ENCODE measurements at places on chromosomes 2 and 18. TPM values are rescaled to one million over a fixed set of nuclear protein-coding genes. Genes with fewer than 3 reads are reported as not detected.

GRCh38 chr2:160165996-160166395 is 34.1 kb downstream of the ITGB6 start:
- peak; percentile 73 for DNase-seq

EIF2AK3 gene
- 10.7 TPM for total RNA-seq

- DNase-seq = no peak
Observed at GRCh38 chr2:207933396-207934065, 91.8 kb downstream of the PLEKHM3 start.

UGT1A6 gene
- total RNA-seq = 2.0 TPM

DNA sequence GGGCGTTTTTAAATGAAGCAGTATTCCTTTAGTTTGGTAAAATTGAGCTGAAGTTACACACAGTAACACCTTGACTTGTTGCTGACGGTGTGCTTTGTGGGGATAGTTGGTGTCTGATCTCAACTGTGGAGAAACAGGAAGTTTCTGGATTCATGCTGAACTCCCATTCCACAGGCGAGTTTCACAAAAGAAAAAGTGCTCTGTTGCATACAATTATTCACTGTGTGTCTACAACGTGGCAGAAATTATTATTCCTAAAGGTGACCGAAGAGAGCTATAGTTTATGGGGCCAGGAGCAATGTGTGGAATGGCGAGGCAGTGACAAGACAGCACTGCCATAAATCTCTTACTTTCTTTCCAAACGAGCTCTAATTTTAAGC is 463 bp upstream of the CABYR start:
- no peak for DNase-seq

GRCh38 chr2:4029081-4029480 is 325.7 kb downstream of the DCDC2C start:
- no peak for DNase-seq

DNA sequence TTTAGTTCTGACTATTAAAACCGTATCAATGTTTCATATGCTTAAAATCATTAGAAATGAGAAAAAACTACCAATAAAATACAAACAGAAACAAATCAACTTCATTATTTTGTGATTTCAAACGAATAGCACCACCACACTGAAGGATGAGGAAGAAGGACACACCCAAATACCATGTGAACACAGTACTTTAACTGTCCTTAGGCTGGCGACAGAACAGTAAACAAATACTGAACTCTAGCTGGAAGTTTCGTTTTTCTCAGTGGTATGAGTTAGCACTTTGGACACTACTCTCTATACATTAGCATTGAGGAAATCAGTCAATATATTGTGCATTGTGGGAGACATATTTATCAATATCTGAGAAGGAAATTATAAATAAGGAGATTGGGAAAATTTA is 202.4 kb upstream of the AGAP1 start:
- peak; percentile 25 for DNase-seq

DNA sequence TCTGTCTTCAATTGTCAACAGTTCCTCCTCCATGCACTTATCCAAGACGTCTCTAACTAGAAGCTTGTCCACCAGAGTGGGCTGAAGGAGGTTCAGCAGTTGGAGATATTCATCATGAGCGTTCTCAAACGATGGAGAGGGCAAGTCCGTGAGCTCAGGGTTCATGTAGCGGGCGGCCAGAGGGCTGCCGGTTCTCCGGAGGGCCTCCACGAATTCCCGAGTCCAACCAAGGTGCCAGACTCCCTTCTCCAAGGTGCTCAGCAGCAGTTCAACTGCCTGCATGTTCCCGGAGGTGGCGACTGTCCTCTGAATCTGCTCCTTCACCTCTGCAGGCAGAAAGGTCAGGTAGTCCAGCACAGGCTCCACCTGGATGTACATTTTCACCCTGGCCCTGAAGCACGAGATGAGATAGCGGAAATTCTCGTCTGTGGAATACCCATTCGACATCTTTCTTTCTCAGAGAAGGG is 590 bp downstream of the IFIH1 start:
- DNase-seq = peak; percentile 49

NR4A2 gene
- total RNA-seq = 12.0 TPM

CHST10 gene
- 13.4 TPM for total RNA-seq

- no peak for DNase-seq
Observed at GRCh38 chr18:45321520-45321919, 293.8 kb upstream of the SLC14A2 start.

FOXD4L1 gene
- total RNA-seq = 0.33 TPM

- no peak for DNase-seq
Observed at GRCh38 chr18:26119246-26119645, 14.4 kb upstream of the PSMA8 start.

- DNase-seq = no peak
Observed at GRCh38 chr2:8586457-8587051, 95.3 kb upstream of the ID2 start.

TXNDC2 gene
- 0.87 TPM for total RNA-seq

GRCh38 chr2:194826241-194826640 is 830.8 kb upstream of the SLC39A10 start:
- DNase-seq = no peak

PDE6D gene
- total RNA-seq = 43.8 TPM

GRCh38 chr2:65663831-65664407 is 231.5 kb upstream of the SPRED2 start:
- no peak for DNase-seq

LDLRAD4 gene
- total RNA-seq = not detected

DNA sequence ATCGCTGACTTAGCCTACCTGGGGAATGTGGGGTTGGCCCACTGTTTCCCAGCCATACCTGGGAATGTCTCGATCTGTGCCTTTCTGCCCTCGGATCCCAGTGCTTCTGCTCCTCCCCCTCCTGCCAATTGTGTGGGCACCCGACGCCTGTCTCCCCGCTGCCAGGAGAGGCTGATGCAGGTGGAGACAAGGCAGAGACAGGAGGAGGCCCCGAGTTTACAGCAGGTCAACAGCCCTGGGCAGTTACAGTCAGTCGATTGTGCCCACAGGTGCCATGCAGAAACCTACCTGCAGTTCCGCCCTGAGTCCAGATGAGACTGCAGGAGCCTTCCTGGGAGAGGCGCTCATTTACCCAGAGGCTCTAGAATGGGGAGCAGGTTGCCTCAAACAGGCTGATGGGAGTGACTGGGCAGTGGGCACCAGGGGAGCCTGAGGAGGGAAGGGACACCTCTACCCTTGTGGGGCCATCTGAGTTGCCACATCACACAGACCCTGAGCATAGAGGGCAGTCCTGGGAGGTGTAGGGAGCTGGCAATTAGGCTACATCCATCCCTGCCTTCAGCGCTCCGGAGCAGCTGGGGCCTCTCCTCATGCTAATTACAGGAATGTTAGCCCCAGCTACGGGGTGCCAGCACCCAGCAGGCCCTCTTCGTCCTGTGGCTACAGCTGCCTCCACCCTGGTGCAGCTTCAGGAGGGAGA is 300.1 kb downstream of the NDUFA10 start:
- no peak for DNase-seq

DNA sequence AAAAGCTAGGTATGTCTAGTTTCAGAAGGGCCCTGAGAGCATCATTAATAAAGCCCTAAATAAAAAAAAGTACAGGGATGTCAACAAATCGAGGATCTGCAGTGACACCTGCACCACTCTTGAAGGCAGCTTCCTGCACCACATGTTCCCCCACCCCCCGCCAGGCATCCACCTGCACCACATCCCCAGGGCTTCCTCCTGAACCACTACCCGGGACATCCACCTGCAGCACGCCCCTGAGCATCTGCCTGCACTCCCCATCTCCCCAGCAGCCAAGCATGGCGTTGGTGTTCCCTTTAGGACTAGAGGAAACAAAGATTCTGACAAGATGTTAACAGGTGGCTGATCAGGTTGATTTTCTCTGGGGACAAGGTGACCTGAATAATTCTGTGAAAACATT is 55.2 kb downstream of the DLGAP1 start:
- DNase-seq = no peak

All from PC-3 (cell line).